ENCODE measurements at places on chromosomes 1 and 21.

DNA sequence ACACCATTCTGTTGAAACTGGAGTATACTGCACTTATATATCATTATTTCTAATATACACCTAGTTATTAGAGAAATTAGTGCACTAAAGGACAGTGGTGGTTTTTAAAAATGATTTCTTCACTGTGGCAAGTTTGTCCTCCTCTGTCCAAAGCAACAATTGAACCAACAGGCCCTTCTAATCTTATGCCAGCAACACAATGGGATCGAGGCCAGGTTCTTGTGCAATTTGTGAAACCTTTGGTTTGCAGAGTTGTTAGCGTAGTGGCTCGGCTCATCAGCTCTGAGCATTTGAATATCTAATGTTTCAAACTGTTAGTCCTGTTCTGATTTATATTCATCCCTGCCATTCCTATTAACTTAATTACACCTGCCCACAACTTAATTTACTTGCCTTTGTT lies 9.9 kb upstream of the LRRC39 start:
- DNase-seq, result no peak

DNA sequence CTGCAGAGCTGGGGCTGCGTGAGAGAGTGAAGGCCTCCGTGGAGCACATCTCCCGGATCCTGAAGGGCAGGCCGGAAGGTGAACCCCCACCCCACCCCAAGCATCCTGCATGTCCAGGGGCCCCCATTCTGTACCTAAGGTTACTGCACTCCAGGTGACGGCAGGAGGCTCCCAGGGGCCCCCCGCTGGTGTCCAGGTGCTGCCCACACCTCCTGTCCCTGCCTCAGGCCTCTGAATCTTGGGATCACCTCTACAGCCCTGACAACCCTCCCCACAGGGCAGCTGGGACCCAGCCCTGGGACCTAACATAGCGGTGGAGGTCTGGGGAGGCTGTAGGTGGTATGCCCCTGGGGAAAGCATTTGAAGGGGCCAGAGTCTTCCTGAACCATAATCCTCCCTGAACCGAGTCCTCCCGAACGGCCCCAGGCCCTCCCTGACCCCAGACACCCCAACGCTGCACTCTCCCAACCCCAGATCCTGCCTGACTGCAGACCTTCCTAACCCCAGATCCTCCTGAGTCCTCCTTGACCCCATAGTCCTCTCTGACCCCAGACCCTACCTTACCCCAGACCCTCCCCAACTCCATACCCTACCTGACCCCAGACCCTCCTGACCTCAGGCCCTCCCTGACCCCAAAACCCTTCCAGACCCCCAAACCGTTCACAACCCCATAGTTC lies 33.5 kb downstream of the TRIM11 start:
- DNase-seq, result no peak

DNA sequence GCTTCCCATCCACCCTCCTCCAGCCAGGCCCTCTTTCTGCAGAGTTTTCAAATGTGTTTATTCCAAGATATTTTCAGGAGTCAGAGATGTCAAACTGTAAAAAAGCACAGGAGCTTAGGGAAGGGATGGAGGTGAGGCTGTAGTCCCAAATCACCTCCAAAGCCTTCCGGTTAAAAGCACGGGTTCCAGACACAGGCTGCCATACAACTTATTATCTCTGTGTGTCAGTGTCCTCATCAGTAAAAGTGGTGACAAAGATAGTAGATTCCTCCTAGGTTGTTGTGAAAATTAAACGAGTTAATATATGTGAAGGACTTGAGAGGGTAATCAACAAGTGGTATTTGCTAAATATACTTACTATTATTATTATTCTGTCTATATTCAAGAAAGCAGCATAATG lies 15.1 kb downstream of the S100A7A start:
- no peak for DNase-seq

- no peak for DNase-seq
These were observed 25.2 kb downstream of the SPOCD1 start for GRCh38 chr1:31790641-31791091.

DNA sequence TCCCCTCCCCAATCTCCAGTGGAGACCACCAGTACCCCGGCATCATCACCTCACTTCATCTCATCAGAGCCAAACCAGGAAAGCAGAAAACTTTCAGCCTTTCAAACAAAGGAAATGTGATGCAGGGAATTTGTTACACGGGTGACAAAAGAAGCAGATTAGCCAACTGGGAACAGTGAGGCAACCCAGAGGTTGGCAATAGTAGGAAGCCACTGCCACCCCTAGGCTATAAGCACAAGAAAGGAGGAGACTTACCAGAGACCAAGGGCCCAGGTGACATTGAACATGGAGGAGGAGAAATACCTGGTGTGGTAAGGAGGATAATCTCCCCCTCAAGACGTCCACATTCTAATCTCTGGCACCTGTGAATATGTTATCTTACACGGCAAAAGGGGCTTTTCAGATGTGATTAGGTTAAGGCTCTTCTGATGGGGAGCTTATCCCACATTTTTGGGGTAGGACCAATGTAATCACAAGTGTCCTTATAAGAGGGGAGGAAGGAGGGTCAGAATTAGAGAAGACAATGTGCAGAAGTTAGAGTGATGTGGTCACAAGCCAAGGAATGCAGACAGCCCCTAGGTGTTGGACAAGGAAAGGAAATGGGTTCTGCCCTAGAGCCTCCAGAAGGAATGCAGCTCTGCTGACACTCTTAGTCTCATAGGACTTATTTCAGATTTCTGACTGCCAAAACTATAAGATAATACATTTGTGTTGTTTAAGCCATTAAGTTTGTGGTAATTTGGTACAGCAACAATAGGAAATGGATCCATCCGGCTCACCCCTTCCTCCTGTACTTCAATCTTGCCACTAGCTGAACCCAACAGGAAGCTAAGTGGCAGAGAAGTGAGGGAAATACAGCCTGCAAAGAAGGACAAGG lies 83.6 kb upstream of the VAV3 start:
- DNase-seq, result no peak

GRCh38 chr1:81577004-81577697 lies 223.6 kb upstream of the ADGRL2 start:
- DNase-seq, result no peak

- DNase-seq, result no peak
These were observed 48.8 kb upstream of the KCNH1 start for GRCh38 chr1:211182746-211183145.

DNA sequence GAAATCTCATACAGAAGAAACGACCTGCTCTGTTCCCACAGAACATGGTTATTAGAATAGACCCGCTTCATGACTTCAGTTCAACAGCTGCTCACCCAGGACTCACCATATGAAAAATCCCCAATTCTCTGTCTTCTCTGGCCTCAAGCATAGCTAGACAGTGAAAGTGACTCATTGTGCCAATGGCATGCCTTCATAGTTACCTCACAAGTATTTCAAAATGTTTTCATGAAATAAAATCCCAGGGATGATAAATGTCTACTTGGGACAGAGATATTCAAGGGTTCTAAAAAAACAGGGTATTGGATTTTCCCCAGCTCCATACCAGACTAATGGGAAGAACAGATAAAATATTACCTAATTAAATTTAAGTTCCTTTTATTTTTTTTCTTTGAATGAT lies 82.3 kb downstream of the NOTCH2 start:
- no peak for DNase-seq

- DNase-seq, result no peak
These were observed 68.9 kb downstream of the ATF6 start for GRCh38 chr1:161834967-161835550.

DNA sequence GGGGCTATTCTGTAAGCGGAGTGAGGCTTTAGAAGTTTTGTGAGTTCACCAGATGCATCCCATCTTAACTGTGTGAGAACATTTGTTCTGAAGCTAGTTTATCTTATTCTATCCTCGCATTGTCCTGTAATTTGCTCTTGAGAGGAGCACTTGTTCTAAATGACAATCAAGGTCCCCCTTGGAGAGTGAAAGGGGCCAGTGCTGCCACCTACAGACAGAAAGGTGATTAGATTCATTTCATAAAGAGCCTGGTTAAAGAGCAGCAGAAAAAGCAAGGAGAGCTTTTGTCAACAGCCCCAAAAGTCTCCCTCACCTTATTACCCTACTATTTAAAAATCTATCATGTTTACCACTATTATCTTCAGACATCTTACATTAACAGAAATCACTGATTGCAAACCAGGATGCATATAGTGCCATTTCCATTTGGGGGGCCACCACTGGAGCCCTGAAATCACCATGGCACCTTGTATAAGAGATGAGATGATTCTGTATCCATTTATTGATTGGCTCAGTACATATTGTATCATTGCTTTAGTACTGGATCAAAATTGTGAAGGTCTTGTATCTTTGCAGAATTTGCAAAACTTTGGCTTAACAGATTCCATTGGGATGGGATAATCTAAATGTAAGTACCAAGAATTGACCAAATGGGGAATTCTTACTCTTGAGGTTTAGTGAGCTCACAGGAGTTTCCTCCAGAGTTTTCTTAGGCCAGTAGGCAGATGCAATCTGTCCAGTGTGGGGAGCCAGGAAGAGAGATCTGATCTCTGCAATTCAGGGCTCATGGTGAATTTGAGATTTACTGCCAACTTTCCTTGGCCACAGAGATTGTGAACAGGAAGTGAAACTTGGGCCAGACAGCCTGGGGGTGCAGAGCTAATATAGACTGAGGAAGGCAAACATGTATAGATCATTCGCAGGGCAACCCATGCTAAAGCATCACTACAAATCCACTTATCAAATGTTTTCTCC lies 64.3 kb upstream of the TRABD2B start:
- no peak for DNase-seq

DNA sequence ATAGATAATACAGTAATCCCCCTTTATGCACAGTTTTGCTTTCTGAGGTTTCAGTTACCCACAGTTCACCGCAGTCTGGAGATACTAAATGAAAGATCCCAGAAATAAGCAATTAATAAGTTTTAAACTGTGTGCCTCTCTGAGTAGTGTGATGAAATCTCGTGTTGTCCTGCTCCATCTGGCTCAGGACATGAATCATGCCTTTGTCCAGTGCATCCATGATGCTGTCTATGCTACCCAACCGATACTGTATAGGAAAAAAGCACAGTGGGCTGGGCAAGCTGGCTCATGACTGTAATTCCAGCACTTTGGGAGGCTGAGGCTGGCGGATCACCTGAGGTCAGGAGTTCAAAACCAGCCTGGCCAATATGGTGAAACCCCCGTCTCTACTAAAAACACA lies 85.0 kb upstream of the SLC2A1 start:
- no peak for DNase-seq

GRCh38 chr1:55128418-55128995 lies 86.7 kb downstream of the USP24 start:
- DNase-seq, result no peak
